Fibroblast of skin of scalp (primary cell): ENCODE measurements at places on chromosomes 7 and 10.
A peak's percentile ranks its signal among the peaks of the same experiment; 100 is the strongest.

GRCh38 chr10:63064706-63065105, 68.4 kb upstream of the NRBF2 start:
- no peak for DNase-seq

DNA sequence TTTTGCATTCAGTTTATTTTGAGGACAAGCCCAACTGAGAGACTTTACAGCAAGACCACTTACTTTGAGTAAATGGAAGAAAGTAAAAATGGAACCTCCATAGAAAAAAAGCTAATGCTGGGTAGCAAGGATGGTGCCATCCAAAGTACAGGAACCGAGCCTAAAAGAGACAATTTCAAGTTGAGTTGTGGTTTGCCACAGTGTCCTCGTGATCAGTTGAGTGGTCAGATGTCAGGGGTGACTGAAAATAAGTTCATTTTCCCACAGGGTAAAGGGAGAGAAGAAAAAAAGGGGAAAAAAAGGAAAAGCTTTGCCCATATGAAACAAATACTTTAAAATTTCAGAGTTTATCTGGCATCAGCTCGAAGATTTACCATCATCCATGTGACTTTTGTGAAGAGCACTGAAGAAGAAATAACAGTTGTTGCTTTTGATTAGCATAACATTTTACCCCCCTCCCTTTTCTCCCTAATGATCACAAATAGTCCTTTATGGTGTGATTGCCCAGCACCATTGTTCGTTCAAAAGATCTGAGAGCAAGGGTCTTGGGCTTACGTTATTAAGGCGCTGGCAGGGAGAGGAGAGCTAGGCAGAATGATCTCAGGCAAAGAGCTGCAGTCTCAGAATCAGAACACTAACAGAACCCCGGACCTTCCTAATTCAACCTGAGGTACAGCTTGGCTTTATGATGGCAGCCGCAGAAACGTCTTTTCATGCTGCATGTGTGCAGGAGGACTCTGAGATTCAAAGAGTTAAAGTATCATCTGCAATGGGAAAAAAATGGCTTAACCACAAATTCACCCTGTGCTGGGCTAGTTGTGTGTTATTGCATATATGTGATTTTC, 338.1 kb downstream of the RNLS start:
- DNase-seq, result no peak

GRCh38 chr10:62992145-62992721, 140.9 kb upstream of the NRBF2 start:
- peak; percentile 6 for DNase-seq

DNA sequence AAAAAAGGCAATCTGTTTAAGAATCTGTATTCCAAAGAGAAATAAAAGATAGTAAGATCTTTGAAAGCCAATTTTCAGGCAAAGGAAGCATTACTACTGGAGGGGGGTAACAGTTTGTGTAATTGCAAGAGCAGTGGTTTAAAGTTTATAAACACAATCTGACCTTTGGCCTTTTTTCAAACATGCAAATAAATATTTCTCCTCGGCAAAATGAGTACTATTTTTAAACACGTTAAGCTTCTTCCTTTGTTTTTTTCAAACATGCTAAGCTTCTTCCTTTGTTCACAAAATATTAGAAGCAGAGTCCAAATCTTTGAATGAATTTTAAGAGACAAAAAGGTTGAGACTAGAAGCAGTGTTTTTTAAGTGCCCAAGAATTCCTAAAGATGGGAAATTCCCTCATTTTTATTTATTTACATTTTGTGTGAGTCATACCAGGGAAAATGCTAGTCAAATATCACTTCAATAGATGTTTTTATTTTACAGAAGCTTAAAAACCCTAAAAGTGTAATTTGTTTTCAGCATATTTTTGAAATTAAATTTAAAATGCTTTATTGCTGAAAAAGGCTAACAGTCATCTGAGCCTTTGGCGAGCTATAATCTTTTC, 229.3 kb downstream of the GPR37 start:
- peak; percentile 9 for DNase-seq

- no peak for DNase-seq
These were observed 19.8 kb downstream of the AKR1E2 start for GRCh38 chr10:4845766-4846165.

GRCh38 chr7:28807396-28807994, 150.6 kb downstream of the TRIL start:
- no peak for DNase-seq

GRCh38 chr7:92691578-92691977, 101.4 kb upstream of the FAM133B start:
- peak; percentile 82 for DNase-seq

- DNase-seq, result no peak
These were observed 23.9 kb downstream of the AUTS2 start for GRCh38 chr7:69622014-69622835.

GRCh38 chr10:77555591-77556212, 81.9 kb downstream of the KCNMA1 start:
- DNase-seq, result peak; percentile 77

DNA sequence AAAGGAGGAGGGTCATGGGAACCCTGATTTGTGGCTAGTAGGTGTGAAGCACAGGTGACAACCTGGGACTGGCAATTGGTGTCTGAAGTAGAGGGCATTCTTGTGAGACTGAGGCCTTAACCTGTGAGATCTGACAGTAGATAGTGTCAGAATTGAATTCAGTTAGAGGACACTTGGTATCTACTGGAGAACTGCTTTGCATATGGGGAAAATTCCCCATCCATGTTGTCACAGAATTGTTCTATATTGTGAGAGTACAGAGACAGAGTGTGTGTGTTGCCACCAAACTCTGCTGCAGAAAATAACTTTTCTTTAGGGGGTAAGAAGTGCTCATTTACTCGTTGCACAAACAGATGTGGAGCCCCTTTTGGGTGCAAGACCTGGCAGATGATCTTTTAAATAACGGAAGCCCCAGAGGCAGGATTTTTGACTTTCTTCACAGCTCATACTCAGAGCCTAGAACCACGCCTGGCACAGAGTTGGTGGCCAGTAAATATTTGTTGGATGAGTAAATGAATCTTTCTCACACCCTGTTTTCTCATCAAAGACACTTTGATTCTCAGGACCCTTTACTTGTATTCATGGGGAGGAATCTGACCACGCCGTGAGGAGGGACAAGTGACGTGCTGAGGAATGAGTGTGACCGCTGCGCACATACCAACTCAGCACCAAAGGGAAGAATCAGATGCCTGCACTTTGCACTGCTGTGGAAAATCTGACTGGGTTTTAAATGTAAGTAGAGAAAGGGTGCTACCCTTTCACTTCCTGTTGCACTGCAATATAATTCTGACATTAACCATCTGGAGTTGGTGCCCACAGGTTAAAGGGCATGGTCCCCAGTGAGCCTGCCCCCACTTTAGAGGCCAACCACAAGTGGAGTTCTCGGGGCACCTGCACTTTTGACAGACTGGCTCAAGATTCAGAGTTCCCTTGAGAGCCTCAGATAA, 39.2 kb upstream of the SDHAF3 start:
- DNase-seq, result no peak

GRCh38 chr10:4227586-4227985, 442.6 kb upstream of the KLF6 start:
- DNase-seq, result no peak

- DNase-seq, result no peak
These were observed 27.9 kb upstream of the GATA3 start for GRCh38 chr10:8026349-8027259.

DNA sequence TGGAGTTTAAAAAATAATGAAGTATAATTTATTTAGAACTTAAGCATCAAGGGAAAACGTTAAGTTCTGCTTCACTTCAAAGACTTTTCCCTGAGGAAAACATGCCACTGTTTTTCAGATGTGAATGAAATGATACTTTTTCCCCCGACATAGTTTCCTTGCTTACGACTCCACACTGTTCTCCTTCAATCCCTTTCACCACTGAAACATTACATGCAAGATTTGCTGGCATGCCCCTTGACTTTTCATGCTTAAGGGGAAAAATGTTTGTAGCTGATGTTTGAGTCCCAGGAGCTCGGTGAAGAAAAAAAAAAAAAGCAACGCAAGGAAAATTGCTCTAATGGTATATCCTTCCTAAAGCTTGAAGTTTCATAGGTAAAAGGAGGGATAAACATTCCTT, 10.0 kb downstream of the GLI3 start:
- DNase-seq, result no peak

DNA sequence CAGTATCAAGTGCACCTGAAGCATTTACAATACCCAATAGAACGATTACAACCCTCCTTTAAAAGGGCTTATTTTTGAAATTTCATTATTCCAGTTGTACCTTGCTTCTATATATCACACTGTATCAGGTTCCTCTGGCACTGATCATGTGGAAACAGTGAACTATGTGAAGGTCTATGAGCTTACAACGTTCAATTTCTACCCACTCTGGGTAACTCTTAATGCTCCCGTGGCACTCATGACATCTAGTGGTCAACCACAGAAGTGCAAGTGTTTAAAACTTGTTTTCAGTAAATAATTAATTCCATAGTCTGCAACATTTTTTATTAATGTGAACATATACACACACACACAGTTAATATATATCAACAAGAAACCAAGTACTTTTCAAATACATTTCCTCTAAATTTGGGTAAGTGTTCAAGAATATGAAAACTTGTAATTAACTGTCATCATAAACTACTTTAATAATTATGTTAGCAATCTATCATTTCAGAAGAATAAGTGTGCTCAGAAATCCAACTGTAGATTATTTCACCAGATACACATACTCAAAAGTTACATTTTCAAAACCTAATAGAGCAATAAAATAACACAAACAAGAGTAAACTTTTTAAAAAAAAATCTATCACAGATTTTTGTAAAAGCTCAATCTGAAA, 61.0 kb downstream of the MPP7 start:
- peak; percentile 69 for DNase-seq

GRCh38 chr7:140249036-140249806, 72.4 kb upstream of the KDM7A start:
- DNase-seq, result no peak

DNA sequence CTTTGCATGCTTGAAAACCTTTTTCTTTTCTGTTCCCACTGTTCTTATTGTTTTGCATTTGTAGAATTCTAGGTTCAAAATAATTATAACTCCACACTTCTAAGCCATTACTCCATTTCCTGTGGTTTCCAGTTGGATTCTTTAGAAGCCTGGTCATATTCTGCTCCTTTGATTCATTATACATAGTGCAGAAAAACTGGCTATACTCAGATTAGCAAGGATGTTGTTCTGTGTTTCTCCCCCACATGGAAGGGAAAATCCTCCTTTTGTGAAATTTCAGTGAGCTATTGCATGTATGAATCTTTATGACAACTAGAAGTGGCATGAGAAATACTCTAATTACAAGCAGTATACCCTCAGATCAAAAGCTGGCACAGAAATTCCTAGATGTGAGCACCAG, 79.5 kb downstream of the SLC13A1 start:
- peak; percentile 64 for DNase-seq

- no peak for DNase-seq
These were observed 68.7 kb upstream of the KLF6 start for GRCh38 chr10:3853547-3854303.

DNA sequence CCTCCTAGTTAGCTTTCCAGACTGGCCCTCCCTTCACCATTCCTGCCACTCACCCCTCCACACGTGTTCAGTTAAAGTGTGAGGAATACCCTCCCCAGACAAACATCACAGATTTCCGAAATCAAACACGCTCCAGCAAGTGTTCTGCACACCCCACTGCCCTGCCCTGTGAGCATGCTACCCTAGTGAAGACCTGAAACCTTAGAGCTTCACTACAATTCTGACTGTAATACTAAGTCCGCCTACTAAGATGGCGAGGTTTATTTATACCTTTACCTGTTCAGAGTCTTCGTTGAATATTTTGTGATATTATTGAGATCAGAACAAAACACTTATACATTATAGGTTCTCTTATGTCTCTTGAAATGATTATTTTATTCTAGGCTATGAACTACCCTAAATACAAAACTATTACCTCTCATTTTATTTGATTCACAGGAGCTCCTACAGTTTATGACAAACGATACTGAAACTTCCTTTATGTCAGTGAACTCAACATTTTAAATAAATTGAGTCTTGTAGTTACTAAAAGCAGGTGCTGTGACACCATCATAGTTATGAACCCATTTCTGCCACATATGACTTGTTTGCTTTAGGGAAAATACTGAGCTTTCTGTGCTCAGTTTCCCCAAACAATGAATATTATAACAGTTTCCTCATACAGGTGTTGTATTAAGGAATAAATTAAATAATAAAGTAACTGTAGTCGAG, 8.6 kb downstream of the SCIN start:
- no peak for DNase-seq

GRCh38 chr10:74936577-74937265, 110.3 kb downstream of the KAT6B start:
- peak; percentile 68 for DNase-seq

DNA sequence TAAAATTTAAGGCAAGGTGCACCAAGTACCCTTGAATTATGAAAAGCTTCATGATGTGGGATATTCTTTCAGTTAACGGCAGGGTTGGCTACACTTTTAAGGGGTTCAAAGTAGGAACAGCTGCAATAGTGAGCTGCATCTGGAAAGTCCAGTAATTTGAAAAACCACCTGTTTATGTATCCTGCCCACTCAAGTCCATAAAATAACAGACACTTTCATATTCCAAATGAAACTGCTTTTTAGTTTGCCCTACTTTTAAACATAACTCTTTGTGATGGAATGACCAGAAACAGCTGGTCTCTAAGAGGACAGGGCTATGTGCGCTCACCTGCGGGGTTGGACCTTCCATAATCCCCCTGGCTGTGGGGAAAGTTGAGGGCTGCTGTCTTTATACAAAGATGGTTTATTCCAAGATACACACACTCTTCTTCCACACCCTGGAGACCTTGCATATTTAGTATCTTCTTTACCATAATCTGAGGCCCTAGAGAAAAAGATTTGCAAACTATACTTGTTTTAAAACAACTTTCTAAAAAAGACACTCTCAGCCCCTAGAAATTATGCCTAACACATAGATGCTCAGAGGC, 7.4 kb downstream of the CAV1 start:
- no peak for DNase-seq

- DNase-seq, result no peak
These were observed 263.3 kb downstream of the SNX10 start for GRCh38 chr7:26554952-26555351.

GRCh38 chr7:36951257-36951697, 227.0 kb upstream of the AOAH start:
- DNase-seq, result no peak

DNA sequence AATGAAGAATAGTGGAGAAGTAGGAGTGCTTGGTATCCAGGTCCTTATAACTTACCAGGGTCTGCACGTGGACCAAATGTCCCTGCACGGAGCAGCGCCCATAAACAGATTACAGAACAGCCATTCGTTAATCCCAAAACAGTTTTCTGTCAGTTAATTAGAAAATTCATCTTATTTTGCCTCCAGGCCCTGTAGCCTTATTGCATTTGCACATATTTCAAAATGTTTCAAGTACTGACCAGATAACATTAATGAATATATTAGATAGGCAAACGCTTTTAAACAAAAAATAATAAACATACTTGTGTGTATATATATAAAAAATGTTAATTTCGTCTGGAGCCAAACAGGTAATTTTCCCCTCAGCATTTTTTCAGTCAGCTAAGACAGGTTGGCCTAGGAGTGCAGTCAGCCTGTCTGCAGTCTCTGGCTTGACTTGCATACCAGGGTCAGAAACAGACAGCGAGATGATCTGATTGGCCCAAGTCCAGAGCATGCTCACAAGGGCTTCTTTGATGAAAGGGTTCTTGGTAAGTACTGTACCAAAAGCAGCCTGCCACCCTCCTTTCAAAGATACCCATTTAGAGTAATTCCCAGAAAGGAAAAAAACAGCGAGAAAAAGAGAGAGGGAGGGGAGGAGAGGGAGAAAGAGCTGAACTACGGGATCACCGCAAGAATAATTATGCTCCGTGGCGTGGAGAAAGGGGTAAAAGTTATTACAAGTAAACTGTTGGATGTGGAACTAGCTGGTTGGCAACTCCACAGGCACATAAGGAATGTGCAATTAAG, 194.4 kb upstream of the TCF7L2 start:
- no peak for DNase-seq
